ENCODE measurements at places on chromosomes 6 and 20. TPM values are rescaled to one million over a fixed set of nuclear protein-coding genes. Genes with fewer than 3 reads are reported as not detected.

FKBP1C gene
- 0.09 TPM for total RNA-seq

- peaks cover 4% of the 10 kb centered on the region for H3K36me3 ChIP-seq
- peaks cover 65% of the 10 kb centered on the region for H3K4me1 ChIP-seq
- no peaks in the 10 kb centered on the region for H3K27me3 ChIP-seq
- H3K27ac ChIP-seq, result peak overlapping the region; percentile 60
- no peak for DNase-seq
- H3K4me3 ChIP-seq, result no peak overlapping the region
Observed at GRCh38 chr20:43942201-43942590, 27.5 kb downstream of the TOX2 start.

DNA sequence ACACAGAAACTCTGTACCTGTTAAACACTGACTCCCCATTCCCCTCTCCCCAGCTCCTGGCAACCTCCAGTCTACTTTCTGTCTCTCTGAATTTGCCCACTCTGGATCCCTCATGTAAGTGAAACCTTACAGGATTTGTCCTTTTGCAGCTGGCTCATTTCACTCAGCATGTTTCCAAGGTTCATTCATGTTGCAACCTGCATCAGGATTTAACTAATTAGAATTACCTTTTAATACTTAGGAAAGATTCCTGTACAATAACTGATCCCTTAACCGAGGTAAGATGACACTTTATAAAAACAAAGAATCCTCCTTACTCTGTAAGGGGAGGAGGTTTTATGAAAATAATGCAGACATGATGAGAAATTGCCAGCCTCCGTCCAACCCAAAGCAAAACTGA, 113.1 kb upstream of the MTHFD1L start:
- H3K4me1 ChIP-seq, result no peaks in the 10 kb centered on the region
- H3K36me3 ChIP-seq, result no peaks in the 10 kb centered on the region
- 0 out of 2 replicates have a peak, but pooled peaks cover 2% of the 10 kb centered on the region for H3K27me3 ChIP-seq
- no peak overlapping the region for H3K27ac ChIP-seq
- no peak for DNase-seq

GRCh38 chr20:59063358-59064213, 21.0 kb upstream of the PRELID3B start:
- no peak overlapping the region for H3K4me3 ChIP-seq
- H3K27ac ChIP-seq, result no peak overlapping the region
- H3K36me3 ChIP-seq, result no peaks in the 10 kb centered on the region
- H3K4me1 ChIP-seq, result no peaks in the 10 kb centered on the region
- H3K27me3 ChIP-seq, result peaks cover 11% of the 10 kb centered on the region
- DNase-seq, result no peak

GRCh38 chr20:48403167-48403761, 424.5 kb downstream of the PREX1 start:
- H3K27me3 ChIP-seq, result peaks cover 24% of the 10 kb centered on the region
- no peaks in the 10 kb centered on the region for H3K4me1 ChIP-seq
- no peak overlapping the region for H3K27ac ChIP-seq

- H3K36me3 ChIP-seq, result no peaks in the 10 kb centered on the region
- H3K4me1 ChIP-seq, result no peaks in the 10 kb centered on the region
- no peak overlapping the region for H3K4me3 ChIP-seq
Observed at GRCh38 chr20:1933465-1933870, 38.3 kb downstream of the SIRPA start.

CRISP2 gene
- not detected for total RNA-seq

- H3K27me3 ChIP-seq, result no peaks in the 10 kb centered on the region
- H3K4me1 ChIP-seq, result peaks cover 18% of the 10 kb centered on the region
Observed at GRCh38 chr6:33620158-33620855, 815 bp upstream of the ITPR3 start.

DNA sequence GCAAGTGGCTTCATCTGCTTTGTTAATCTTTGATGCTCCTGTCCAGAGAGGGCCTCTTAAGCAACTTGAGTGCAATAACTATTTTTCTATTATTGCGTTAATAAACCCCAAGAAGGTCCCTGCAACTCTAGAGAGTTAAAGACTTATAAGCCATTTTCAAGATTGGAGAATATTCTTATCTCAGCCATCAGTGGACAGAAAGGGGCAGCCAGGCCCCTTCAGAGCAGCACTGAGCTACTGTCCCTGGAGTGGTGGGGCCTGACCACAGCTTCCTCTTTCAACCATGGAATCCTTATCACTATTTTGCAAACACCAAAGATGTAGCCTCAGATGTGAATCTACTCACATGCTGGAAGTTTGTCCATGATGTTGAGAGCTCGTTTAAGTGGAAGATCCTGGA, 2.8 kb upstream of the MAS1L start:
- DNase-seq, result no peak
- H3K4me1 ChIP-seq, result no peaks in the 10 kb centered on the region
- H3K27me3 ChIP-seq, result no peaks in the 10 kb centered on the region
- H3K36me3 ChIP-seq, result no peaks in the 10 kb centered on the region
- H3K27ac ChIP-seq, result no peak overlapping the region

GRCh38 chr6:93418408-93419303, 703 bp downstream of the EPHA7 start:
- no peak overlapping the region for H3K4me3 ChIP-seq
- H3K27ac ChIP-seq, result no peak overlapping the region
- DNase-seq, result no peak
- H3K4me1 ChIP-seq, result peaks cover 14% of the 10 kb centered on the region
- peaks cover 56% of the 10 kb centered on the region for H3K27me3 ChIP-seq
- no peaks in the 10 kb centered on the region for H3K36me3 ChIP-seq

ULBP1 gene
- 0.03 TPM for total RNA-seq

TSBP1 gene
- total RNA-seq, result not detected

DNA sequence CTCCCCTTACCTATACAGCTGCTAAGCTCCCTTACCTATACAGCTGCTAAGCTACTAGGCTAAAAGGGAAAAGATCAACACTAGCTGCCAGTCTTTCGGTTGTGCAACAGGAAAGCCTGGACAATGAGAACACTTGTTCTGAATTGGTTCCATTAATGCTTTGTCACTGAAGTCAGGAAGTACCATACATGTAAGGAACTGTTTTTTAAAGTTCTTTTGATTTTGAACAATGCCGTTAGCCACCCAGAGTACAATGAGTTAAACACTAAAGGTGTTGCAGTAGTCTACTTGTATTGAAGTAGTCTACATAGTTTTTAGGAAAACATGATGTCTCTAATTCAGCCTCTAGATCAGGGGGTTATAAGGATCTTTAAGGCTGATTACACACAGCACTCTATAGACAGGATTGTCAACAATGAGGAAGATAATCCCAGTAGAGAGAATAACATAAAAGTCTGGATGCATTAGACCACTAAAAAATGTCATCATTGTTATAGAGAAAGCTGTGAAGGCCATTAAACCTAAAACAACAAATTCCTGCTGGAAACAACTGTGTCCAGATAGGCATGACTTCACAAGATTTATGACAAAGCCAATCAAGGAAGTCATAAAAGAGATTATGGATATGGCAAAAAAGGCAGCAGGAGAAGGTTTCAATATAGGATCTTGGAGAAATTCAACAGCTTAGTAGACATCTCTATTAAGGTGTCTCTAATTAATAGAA, 306.3 kb downstream of the PHF3 start:
- no peaks in the 10 kb centered on the region for H3K4me1 ChIP-seq
- H3K4me3 ChIP-seq, result no peak overlapping the region
- DNase-seq, result no peak

Measured in SJSA1 (cell line).